ENCODE measurements at places on chromosomes 7 and 10.

DNA sequence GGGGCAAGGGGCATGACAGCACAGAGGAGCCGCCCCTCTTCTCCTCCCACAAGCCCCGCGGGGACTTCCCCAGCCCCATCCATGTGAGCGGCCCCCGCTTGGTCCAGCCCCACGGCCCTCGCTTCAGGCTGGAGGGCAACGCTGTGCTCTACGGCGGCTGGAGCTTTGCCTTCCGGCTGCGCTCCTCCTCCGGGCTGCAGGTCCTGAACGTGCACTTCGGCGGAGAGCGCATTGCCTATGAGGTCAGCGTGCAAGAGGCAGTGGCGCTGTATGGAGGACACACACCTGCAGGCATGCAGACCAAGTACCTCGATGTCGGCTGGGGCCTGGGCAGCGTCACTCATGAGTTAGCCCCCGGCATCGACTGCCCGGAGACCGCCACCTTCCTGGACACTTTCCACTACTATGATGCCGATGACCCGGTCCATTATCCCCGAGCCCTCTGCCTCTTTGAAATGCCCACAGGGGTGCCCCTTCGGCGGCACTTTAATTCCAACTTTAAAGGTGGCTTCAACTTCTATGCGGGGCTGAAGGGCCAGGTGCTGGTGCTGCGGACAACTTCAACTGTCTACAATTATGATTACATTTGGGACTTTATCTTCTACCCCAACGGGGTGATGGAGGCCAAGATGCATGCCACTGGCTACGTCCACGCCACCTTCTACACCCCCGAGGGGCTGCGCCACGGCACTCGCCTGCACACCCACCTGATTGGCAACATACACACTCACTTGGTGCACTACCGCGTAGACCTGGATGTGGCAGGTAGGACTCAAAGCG is 5.1 kb downstream of the AOC1 start:
- DNase-seq: no peak

GRCh38 chr10:93095225-93095624 is 21.5 kb downstream of the CYP26A1 start:
- no peak for DNase-seq

DNA sequence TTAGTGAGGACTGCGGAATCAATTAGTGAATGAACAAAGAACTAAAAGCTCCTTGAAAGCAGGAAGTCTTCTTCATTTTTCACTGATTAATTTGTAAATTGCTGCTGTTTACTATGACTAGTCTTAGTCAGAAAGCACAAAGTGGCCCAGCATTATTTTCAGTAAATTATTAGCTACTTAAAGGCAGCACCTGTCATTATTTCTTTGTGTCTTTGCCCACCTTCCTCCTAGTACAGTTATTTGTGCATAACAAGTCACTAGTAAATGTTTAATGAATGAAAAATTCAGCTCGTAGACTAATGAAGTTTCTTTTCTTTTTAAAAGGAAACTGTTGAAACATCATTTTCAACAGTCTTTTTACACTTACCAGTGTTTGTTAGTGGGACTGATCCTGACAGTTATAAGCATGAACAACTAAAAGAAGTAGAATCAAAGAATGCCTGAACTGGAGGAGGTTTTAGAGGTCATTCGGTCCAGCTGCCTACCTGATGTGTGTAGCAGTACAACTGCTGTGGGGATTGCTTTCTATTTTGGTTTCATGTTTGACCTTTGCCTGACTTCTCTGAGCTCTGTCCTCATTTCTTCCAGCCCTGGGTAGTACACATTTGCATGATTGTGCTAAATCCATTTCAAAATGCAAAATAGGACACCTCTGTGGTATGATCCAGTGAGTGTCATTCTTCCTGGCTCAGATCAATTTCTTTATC is 140.0 kb upstream of the PHYHIPL start:
- DNase-seq: no peak

- DNase-seq: no peak
These were observed 19.5 kb upstream of the PNLIP start for GRCh38 chr10:116526219-116526618.

DNA sequence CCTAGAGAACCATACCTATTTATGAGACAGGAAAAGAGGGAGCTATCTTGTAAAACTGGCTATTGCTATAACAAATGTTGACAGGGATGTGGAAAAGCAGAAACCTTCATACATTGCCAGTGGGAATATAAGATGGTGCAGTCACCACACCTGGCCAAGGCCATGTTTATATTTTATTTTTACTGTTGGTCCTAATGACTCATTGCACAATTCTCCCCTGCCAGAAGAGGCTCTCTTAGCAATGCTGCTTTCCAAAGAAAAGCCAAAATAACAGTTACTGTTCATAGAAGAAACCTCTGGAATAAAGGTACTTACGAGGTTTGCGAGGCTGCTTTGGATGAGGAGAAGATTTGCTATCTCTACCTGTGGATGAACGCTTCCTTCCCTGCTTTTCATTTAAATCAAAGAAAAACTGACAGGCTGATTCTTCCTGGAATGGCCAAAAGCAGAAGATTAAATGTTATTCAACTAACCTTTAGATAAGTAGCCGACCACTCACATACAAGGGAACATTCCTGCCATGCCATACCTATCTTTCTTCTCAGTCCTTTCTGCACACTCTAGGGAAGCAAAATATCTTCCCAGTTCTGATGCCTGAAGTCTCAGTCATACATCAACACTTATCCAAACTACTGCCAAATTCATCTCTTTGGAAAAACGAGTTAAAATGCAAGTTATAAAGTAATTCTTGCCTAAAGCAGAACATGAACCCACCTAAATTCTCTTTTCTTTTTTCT is 16.3 kb upstream of the CHUK start:
- DNase-seq: no peak

DNA sequence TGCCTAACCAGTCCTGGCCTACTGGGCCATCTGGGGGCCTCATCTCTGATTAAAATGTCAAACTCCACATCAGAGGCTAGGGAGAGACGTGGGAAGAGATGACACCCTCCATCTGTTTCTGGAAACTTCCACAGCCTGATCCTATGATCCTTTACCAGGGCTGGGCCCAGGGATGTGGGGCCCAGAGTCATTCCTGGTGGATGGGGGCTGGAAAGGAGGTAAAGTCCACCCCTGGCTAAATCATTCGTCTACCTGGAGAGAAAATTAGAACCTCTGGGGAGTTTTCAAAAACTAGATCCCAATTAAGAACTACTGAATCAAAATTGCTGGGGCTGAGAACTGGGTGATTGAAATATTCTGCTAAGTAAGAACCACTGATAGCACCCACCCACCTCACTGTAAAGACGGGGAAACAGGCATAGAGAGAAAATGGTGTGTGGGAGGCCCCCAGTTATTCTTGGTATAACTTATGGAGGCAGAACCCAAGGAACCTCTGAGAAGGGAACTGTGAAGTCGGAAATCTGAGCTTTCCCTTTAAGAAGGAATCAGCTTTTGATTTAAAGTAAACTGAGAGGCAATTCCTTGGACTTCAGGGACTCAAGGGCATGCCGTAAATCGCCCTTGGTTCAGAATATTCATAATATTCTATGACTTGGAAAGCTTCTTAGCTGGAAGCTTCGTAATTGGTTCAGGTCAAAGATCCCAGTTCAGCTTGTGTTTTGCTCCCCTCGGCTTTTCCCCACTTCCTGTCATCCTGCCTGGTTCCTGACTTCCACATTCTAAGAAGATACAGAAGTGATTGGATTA is 53.1 kb downstream of the PRKAG2 start:
- no peak for DNase-seq

GRCh38 chr10:108735380-108735779 is 1187.9 kb downstream of the XPNPEP1 start:
- no peak for DNase-seq

- no peak for DNase-seq
These were observed 182.9 kb downstream of the SORCS1 start for GRCh38 chr10:106981452-106982075.

- DNase-seq: no peak
These were observed 25.7 kb downstream of the C10orf71 start for GRCh38 chr10:49324711-49325110.

DNA sequence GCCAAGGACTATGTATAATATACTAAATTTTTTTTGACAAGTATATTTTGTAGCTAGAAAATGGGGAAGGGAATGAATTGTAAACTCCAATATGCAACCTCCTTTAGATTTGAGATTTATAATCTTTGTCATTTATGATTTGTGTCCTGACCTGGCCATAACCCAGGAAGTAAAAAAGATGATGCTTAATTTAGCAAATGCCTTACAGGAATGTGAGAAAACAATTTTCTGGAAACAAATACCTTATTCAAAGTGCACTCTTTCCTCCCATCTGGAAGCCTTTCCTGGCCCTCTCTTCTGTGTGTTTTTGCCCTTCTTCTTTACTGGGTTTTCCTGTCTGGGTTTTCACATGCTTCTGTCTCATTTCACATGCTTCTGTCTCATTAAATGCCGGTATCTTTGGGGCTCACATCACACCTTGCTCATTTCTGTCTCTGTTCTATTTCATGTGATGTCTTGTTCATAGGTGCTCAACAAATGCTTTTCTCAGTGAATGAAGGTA is 149.2 kb downstream of the RAPGEF5 start:
- DNase-seq: no peak

GRCh38 chr7:99990460-99990852 is 14.6 kb upstream of the AZGP1 start:
- DNase-seq: no peak

GRCh38 chr10:126907423-126907970 is 2.3 kb downstream of the DOCK1 start:
- no peak for DNase-seq

- DNase-seq: no peak
These were observed 29.5 kb upstream of the EBF3 start for GRCh38 chr10:129993621-129994020.

DNA sequence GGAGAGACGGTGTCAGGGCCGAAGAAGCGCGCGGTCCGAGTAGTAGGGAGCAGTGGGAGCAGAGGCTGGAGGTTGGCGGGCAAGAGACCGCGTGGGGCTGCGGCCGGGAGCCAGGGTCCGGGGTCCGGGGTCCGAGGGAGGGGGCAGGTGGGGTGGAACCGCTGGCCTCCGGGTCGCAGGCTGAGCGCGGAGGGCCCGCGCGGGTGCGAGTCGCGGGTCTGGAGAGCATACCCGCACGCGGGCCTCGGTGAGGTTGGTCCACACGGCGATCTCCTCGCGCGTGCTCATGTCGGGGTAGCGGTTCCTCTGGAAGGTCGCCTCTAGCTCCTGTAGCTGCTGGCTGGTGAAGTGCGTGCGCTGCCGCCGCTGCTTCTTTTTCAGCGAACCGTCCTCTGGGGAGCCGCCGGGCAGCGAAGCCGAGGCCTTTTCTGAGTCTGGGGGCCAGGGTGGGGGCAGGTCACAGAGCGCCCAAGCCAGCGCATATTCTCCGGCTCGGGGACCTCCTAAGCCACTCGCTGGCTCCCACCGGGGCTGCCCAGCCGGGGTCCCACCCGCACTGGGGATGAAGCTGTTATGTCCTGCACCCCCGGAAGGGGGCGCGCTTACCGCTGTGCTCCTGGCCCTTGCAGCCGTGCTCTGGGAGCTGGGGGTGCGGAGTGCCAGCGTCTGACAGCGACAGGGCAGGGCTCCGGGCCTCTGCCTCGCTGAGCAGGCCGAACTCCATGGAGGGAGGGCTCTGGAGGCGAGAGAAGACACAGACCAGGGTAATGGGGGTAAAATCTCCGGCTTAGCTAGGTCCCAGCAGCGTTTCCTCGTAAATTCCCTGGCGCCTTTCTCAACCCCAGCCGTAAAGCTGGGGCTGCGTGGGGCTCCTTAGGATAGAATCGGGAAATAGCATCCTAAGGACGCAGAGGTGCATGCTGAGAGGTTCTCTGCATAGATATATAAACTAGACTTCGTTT is 5.5 kb downstream of the ELOVL3 start:
- no peak for DNase-seq

- DNase-seq: no peak
These were observed 9.6 kb downstream of the TPK1 start for GRCh38 chr7:144826208-144826607.

DNA sequence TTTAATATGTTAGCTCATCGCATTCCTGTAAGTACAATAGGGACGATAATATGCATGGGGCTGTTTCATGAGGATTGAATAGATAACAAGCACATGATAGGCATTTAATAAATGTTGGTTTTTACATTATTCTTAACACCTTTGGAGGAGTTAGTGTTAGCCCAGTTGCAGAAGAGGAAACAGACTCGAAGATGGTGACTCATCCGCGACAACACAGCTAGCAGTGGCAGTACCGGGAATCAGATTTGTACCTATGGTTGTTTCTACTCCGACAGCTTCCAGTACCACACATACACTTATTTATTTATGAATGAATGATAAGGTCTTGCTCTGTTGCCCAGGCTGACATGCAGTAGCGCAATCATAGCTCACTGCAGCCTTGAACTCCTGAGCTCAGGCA is 2.9 kb downstream of the LRMDA start:
- no peak for DNase-seq

GRCh38 chr10:70222340-70222794 is 10.9 kb downstream of the PPA1 start:
- DNase-seq: no peak

DNA sequence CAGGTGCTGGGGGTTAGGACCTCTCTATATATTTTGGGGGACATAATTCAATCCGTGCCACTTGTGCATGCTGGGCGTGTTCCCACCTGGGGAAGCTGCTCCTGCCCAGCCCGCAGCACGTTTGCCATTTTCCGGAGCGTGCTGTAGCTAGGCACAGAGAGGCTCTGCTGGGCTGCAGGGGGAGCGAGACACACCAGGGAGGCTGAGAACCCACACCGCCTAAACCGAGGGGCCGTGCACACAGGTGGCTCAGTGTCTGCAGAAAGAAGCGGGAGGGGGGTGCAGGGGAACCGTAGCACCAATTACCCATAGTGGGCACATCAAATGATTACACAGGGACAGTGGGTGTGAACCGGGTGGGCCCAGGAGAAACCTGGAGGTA is 27.0 kb downstream of the PRKAG2 start:
- DNase-seq: no peak

DNA sequence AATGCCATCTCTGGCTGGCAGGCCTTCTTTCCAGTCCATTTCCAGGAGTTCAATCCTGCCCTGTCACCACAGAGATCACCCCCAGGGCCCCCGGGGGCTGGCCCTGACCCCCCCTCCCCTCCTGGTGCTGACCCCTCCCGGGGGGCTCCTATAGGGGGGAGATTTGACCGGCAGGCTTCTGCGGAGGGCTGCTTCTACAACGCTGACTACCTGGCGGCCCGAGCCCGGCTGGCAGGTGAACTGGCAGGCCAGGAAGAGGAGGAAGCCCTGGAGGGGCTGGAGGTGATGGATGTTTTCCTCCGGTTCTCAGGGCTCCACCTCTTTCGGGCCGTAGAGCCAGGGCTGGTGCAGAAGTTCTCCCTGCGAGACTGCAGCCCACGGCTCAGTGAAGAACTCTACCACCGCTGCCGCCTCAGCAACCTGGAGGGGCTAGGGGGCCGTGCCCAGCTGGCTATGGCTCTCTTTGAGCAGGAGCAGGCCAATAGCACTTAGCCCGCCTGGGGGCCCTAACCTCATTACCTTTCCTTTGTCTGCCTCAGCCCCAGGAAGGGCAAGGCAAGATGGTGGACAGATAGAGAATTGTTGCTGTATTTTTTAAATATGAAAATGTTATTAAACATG is 6.0 kb downstream of the CHPF2 start:
- DNase-seq: no peak

DNA sequence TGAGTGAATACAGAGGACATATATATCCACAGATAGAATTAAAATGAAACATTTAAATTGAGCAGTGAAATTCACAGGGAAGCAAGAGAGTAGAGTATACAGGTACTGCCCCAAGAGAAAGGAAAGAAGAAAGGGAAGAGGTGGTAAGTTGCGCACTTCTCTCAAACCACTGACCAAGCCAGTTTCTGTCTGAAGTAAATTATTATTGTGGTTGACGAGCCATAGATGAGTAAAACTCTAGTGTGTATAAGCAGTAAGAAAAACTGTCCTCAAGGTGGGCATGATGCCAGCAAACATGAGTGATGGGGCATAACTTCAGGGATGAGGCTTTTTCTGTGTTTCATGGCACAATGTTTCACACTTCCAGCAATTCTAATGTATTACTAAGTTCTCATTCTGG is 4.4 kb upstream of the BET1 start:
- DNase-seq: no peak

Measured in esophagus squamous epithelium (tissue), 5 donors.